ENCODE measurements at places on chromosomes 5 and 9.

GRCh38 chr9:134947265-134947955 is 29.7 kb upstream of the FCN1 start:
- DNase-seq: no peak

DNA sequence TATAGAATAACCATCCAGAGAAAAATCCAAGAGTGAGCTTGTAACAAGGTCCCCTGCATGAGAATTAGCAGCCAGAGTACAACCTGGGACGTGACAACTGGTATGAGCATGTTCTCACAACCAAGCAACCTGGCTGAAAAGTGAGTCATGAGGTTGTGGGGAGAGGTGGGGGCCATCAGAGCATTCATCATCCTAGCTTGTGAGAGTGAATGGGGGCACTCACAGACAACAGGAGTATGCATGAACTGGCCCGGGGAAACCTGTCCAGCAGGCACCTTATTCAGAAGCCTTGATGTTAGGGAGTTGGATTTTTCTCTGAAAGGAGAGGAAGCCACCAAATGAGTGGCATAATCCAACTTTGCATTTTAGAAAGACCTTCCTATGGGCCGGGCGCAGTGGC is 113.0 kb downstream of the FRMD3 start:
- no peak for DNase-seq

DNA sequence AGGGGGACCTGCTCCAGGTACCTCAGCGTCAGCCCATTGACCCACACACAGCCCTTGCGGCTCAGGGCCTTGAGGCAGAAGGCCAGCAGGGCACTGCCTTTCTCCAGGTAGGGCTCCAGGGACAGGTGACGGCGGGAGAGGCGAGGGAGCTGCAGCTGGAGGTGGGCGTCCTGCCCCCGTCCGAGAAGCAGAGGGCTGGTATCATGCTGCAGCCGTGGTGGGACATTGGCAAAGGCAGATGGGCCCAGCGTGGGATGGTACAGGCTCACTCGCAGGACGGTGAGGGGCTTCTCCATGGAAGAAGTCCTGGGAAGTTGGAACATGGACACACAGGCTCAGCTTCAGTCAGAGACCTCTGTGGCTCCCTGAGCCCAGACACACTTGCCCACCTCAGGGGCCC is 2.5 kb upstream of the DCANP1 start:
- no peak for DNase-seq

- no peak for DNase-seq
These were observed 141.6 kb upstream of the SPRY4 start for GRCh38 chr5:142466195-142466971.

Measured in left cardiac atrium (tissue), 4 donors.